ENCODE measurements at places on chromosomes 2 and 18.

DNA sequence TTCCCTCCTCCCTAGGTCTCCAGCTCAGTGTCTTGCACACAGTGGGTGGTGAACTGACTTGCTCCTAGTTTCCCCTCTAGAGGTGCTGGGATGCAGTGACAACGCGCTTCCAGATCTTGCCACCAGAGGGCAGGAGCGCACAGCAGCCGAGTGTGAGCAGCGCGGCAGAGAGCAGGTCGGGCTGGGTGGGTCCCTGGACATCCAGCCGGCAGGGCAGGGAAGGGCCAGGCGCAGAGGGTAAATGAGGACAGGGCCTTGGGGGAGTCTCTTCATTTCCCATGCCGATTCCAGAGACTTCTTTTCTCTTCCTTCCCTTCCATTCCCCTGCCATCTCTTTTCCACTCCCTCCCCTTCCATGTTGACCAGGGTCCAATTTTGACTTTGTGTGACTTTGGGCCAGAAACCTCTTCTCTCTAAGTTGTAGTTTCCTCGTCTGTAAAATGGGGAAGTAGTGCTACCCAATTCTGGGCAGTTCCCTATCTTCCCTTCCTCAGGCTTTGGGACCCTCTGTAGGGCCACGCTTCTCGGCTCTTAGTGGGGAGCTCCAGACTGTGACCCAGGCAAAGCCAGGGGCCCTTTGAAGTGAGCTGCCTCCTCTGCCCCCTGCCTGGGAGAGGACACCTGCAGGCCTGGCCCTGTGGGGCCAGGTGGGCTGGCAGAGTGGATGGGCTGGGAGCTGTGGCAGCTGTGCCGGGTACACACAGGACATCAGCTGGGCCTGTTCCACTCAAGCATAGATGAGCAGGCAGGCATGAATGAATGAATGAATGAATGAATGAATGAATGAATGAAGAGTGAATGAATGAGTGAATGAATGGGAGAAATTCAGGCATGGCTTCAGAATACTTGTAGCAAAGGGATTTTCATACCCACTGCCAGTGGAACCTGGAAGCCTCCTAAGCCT, 43.3 kb upstream of the TAF1B start:
- peak; percentile 21 for DNase-seq

DNA sequence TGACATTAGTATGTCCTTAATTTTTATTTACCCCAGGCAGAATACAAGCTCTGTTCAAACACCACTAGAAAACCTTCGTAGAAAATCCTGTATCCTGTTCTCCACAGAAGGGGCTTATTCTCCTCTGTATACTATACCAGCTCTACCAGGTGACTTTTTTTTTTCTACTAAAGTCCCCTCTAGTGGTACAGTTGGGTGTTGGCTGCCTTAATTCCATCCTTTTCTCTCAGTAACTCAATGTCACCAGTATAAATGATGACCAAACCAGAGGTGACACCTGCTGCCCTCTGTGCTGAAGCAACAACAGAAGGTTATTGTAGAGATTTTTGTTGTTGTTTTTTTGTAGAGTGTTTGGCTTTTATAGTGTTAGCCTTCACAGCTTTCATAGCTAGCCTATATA, 1322.0 kb downstream of the LRP1B start:
- DNase-seq: no peak

GRCh38 chr2:157901325-157901724, 25.2 kb upstream of the ACVR1 start:
- no peak for DNase-seq

DNA sequence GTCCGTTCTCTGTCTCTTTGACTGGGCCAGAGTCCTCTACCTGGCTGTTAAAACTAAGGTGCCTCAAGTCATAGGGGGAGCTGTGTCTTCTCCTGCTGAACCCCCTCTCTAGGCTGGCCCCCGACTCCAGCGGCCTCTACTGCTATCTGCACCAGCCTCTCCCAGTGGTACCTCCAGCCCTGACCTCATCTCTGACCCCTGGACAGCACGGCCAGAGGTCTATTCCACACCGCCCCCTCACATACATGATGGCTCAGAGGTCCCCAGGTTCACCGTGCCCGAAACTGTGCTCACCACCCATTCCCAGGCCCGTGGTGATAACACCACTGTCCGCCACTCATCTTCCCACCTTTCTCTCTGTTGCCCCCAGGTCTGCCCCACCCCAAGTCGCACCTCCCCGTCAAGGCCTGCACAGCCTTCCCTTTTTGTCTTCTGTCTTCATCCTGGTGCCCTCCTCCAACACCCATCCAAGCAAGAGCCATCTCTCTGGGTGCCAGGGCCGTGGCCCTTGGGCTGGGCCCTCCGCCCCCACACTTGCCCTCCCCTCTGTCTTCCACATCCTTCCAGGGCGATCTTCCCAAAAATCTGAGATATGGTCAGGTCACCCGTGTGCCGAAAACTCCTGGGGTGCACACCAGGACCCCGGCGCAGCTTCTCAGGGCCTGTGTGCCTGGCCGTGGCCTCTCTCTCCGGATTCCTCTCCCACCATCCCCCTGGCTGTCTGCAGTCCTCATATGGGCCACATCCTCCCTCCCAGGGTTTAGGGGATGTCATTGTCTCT, 134.4 kb upstream of the ID2 start:
- no peak for DNase-seq

GRCh38 chr2:201344663-201345366, 12.3 kb downstream of the FLACC1 start:
- no peak for DNase-seq

GRCh38 chr2:229899604-229900003, 22.2 kb downstream of the TRIP12 start:
- DNase-seq: no peak

- no peak for DNase-seq
These were observed 291.8 kb upstream of the TNP1 start for GRCh38 chr2:217151509-217152206.

- DNase-seq: no peak
These were observed 50.2 kb upstream of the KCNE4 start for GRCh38 chr2:223001797-223002175.

DNA sequence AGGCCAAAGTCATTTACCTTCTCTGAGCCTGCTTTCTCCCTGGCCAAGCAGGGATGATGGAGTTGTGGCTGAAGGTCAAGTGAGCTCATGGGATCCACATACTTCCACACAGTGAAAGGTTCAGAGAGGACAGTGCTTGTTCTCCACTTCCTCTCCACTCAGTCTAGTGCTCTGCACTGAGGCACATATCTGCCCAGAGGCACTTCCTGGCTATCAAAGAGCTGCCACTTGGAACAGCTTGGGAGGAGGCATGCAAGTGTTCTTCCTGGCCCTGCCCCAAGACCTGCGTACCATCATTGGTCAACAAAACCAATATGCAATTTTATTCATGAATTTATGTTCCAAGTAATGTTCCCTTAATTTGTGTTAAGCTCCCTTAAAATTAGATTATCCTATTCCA, 71.9 kb downstream of the RNF152 start:
- DNase-seq: no peak

DNA sequence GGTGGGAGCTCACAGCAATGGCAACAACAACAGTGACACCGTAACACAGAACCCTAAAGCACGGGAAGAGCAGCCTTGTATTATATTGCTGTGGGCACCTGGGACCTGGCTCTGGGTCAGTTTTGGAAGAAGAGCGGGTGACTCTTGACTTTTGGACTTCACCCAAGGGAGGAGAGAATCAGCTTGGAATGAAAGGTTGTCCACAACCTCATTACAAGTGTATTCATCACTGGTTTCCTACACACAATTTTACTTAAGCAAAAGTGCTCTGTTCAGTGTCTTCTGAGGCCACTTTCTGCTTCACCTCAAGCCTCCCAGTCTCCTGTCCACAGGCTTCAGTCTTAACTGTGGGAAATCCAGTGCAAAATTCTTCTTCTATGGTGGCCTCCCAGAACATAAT, 263.8 kb downstream of the KCNE4 start:
- DNase-seq: no peak

GRCh38 chr2:232006253-232006652, 44.7 kb downstream of the DIS3L2 start:
- DNase-seq: no peak

GRCh38 chr18:50399582-50399981, 24.7 kb downstream of the SKA1 start:
- DNase-seq: no peak

DNA sequence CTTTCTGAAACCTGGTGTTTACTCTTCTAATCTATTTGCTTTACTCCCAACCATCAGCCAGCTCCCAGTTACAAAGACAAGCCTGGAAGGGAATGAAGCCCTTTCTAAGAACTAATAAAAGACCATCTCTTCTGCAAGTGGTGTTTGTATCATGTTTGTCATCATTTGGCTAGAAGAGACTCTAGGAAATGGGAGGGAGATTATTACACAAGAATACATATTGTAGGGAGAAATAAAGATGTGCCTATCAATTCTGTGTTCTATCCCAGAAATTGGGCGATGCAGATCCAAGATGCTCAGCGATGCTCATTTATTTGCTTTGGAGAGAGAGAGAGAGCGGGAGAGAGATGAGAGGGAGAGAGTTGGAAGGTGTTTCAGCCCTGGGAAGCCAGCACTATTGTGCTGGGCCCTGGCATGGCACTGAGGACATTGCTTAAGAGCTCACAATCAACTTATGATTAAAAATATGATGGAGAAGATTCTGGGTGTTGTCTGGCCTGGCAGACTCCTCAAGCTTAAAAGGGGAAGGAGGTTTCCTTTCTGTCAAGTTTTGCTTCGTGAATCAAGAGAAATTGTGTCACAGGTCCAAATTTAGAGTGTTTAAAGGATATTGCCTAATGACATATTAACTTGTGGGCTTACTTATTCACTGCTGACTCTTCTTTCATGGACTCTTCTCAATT, 41.8 kb upstream of the AFF3 start:
- no peak for DNase-seq

DNA sequence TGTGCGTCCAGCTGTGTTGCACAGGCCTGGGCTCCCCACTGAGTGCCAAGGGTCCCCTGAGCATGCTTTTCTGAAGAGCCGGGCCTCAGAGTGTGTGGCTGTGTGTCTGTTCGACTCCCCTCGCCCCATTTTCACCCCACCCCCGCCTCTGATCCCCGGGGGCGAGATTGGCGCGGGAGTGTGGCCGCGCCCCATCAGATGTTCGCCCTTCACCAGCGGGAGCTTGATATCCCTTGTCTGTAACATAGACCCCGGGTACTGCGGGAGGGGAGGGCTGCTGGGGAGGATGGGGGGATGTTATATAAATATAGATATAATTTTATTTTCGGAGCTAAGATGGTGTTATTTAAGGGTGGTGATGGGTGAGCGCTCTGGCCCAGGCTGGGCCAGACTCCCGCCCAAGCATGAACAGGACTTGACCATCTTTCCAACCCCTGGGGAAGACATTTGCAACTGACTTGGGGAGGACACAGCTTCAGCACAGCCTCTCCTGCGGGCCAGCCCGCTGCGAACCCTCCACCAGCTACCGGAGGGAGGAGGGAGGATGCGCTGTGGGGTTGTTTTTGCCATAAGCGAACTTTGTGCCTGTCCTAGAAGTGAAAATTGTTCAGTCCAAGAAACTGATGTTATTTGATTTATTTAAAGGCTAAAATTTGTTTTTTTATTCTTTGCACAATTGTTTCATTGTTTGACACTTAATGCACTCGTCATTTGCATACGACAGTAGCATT, 1.5 kb downstream of the RHOB start:
- DNase-seq: no peak

DNA sequence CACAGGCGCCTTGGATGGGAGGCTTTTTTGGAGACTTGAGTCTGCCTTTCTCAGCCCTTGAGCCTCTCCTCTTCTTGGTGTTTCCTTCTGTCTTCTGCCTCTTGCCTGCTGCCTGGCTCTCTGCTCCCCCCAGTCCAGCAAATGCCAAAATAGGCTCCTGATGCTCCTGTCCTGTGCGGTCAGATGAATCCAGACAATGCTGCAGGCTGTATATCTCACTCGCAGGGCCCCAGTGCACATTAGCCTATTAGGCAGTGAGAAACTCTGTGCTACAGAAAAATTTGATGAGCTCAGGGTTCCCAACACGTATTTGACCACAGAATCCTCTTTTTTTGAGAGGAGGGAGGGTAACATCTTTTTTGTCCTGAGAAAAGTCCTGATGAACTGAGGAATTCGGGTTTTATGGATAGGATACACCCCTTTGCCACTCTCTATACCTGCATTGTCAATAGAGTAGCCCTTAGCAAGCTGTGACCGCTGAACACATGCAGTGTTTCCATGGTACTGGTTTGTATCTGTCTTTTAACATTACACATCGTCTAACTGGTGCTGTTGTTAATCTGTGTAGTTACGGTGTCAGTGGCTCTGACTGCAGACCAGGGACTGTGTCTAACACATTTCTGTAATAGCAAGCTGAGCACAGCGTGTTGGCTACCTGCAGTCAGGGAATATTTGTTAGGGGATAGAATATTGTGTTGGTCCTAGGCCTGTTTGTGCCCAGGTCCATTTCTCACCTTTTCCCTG, 50.8 kb downstream of the FAM228A start:
- no peak for DNase-seq

DNA sequence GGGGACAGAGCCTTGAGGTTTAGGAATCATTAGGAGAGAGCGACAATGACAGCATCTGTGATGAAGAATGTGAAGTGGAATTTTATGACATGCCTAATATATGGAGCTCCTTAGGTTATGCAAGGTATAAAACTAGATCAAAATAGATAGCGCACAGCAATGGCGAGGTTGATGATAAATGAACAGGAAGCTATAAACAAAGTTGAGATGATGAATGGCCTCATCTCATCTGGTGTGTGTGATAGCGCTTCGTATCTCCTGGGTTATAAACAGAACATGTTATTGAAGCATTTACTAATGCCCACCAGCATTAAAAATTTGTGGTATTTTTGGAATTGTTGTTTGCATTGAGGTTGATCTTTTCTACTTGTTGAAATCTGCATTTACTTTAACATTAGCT, 231.5 kb downstream of the LTBP1 start:
- DNase-seq: no peak

- no peak for DNase-seq
These were observed 924.9 kb upstream of the FAM98A start for GRCh38 chr2:34523958-34524514.

DNA sequence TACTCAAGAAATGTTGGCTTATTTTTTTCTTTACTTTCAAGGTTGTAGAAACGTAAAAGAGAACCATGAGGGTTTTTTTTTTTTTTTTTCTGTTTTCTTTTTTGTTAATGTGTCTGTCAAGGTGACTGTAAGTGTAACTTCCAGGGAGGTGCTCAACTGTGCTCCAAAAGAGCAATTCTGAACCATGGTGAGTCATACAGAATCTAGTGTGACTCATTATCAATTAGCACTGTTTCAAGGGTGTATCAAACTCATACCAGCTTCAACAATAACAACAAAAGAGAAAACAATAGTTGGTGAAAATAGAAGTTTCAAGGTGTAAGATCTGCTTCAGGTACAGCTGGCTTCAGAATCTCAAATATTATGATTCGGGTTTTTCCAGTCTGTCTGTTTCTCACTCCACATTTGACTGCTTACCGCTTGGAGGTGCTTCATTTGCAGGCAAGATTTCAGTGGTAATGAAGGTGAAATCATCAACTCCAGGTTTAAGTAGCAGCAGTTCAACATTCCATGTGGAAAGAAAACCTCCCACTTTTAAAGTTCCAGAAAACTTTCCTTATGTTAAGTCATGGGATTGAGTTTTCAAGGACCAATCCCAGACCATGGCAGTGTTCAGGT, 850.6 kb downstream of the CNTNAP5 start:
- DNase-seq: no peak

DNA sequence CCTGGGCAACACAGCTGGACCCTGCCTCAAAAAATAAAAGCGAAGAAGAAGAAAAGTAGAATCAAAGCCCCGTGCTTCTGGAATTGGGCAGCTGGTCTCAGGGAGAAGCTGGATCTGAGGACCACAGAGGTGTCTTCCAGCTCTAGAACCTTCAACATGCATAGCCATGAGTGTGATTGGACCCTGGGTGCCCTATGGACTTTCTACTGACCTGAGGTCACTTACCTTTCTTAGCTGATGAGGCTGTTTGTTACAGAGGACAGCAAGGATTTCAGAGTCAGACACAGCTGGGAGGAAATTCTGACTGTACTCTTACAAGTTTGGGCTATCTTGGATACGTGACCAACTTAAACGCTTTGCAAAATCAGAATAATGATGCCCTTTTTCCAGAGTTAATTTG, 82.4 kb upstream of the GATA6 start:
- no peak for DNase-seq
